H4 (cell line): ENCODE measurements at places on chromosomes 5 and 9. TPM values are rescaled to one million over a fixed set of nuclear protein-coding genes. Genes with fewer than 3 reads are reported as not detected.

OR1J2 gene
- total RNA-seq, result not detected in 2 replicates

CYLC2 gene
- total RNA-seq, result not detected in 2 replicates

DNA sequence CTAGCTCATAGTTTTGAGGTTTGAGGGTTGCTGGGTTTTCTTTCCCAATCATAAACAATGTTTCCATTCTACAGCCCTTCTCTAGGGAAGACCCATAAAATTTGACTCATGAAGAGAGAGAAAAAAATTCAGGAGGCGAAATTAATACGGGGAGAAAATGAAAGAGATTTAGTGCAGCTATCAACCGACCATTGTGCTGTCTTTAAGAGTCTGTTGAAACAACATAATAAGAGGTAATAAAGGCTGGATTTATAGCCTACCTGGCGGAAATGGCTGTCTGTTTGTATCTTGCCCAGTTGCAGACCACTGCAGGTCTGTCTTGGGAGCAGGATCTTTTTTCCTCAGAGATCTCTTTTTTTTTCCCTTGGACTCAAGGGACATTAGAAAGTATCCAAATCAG is 66.9 kb downstream of the TLR4 start:
- no peak for DNase-seq

DNA sequence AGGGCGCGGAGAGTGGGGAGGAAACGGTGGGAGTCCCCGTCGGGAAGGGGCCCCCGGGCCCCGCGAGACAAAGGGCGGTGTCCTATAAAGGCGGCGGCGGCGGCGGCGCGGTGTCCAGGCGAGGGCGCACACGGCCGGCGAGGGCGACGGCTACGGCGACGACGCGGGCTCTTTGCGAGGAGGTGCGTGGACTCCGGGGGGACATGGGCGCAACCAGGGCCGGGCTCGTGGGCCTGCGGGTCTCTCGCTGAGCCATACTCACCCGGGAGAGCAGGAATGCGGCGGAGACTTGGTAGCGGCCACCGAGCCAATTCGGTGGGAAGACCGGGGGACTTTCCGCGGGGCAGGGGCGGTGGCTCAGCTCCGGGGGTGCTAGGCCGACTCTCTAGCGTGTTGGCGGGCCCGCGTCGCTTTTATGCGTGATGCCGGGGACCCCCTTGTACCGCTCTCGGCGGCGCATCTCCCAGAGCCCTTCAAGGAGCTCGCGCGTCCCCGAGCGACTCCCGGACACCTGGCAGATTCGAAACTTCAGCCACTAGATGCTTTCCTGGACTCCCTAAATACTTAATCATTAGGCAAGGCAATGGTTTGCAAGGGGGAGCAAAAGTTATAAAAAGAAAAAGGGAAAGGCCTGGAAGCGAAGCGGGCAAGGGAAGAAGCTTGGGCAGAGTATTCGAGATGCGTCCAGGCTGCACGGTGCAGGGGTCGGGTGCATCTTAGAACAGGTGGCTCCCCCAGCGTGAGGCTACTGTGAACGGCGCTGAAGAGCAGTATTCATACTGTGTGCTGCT is 5.9 kb upstream of the TAL2 start:
- no peak for DNase-seq

DNA sequence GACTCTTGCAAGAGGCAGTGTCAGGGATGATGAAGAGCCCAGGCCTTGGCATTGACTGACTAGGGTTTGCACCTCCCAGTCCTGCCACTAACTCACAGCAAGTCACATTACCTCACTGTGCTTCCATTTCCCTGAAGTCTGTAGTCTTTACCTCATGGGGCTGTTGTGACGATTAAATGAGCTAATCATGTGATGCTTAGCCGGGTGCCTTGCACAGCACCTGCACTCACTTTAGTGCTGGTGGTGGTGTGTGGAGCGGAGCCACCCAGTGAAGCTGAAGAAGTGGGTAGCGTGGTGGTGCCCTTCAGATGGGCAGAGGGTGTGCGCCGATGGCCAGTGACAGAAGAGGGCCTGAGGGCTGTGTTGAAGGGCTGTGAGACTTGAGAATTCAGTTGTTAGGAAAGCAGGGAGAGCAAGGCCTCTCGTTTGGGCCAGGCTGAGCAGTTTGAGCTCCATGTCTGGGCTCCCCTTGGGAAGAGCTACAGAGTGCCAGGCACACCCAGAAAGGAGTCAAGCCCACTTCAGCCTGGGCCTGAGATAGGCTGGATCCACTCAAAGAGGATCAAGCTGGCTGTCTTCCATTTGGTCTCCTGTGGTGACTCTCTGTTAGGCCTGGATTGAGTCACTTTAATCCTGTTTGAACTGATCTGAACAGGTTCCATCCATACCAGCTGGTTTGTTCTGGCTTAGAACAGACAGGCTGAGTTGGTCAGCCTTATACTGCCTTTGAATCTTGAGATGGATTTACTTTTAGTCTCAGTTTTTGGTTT is 42.5 kb downstream of the RALGPS1 start:
- peak; percentile 57 for DNase-seq

TAF11L10 gene
- total RNA-seq, result not detected in 2 replicates

GRCh38 chr5:67383451-67383850 is 186.9 kb upstream of the CD180 start:
- DNase-seq, result no peak

FAM170A gene
- not detected in 2 replicates for total RNA-seq

- no peak for DNase-seq
Measured at GRCh38 chr5:56299212-56299611, 66.1 kb upstream of the ANKRD55 start.

DNA sequence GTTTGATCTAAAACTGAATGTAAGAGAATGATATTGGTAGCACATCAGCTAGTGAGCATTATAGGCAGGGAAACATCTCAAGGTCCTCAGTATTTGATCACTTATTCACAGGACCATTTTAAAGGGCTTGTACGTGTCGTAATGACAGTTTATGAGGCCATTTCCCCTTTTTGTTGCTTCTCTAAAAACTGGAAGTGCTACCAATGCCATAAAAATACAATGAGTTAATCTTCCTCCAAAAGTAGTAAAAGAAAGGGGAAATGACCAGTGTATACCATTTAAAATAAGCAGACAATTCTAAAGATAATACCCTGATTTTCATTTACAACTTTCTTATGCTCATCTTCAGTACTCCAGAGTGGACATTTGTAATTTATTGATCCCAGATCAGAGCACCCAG is 285.8 kb upstream of the PCSK5 start:
- DNase-seq, result no peak

ARHGEF39 gene
- 16.9 and 44.9 TPM in 2 replicates for total RNA-seq

NOXA1 gene
- not detected in 2 replicates for total RNA-seq
